ENCODE measurements at places on chromosomes 1 and 21.

DNA sequence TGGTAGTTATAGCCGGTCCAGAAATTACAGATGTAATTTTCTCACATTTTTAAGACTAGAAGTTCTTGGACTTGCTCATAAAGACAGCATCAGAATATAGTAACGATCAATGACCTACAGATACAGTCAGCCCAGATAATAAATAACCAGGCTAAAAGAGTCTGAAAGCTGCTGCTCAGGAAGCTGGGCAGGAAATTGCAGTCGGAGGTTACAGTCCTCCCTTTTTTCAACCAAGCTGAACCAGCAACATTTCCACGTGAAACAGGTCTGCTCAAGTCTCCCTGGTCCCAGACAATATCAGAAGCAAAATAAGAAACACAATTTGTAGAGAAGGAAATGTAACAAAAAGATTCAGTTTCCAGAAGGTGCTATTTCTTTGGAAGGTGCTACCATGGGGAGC lies 457.4 kb downstream of the SIPA1L2 start:
- no peak for DNase-seq

- DNase-seq = peak; percentile 45
Observed at GRCh38 chr1:89483010-89483756, 41.4 kb upstream of the LRRC8B start.

DNA sequence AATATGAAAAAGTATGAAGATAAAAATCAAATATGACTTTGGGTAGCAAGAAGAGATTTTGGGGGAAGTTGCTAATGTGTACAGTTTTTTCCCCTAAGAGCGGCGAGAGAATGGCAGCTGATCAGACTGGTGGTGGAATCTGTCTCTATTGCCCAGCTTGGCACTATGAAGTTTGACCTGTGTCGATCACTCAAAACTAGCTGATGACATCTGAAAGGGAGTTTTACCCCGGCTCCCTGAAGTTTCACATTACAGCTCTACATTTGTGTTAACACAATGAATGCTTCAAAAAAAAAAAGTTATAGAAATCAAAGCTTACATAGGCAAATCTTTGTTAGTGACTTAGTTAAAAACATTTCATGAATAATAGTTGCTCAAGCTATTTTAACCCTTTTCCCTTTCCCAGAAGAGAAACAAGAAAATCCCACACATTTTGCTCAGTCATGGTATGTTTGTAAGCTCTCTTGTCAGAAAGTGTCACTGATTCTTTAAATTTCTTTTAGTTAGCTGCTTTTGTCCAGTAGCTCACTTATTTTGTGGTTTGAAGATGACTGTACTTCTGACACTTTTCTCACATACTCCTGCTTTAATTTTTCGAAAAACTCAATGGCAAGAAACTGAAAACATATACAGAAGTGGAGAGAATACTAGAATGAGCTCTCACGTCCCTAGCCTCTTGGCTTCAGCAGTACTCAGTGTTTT lies 41.3 kb downstream of the DYRK1A start:
- DNase-seq = no peak

- no peak for DNase-seq
Observed at GRCh38 chr21:31614705-31615104, 44.8 kb upstream of the SOD1 start.

DNA sequence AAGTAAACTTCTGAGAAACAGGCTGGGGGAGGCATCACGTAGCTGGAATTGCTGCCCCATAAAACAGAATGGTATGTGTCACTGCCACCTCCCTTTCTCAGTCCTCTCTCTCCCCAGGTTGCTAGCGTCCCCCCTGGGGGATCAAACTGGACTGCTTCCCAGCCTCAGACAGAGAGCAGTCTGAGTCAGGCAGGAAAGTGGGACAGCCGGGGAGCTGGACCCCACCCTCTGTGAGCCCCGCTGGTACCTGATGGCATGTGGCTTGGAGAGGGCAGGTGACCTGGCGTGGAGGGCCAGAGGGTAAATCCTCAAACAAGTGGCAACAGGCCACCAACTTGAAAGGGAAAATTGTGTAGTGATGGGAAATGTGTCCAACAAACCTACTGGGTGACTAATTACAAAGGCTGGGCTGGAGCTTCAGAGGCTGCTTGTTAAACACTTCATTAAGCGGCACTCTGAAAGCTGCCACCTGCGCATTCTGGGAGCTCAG lies 1.0 kb upstream of the SFN start:
- no peak for DNase-seq
